ENCODE measurements at places on chromosomes 6 and 20. TPM values are rescaled to one million over a fixed set of nuclear protein-coding genes. Genes with fewer than 3 reads are reported as not detected.

Gene HS3ST5
- total RNA-seq = not detected

DNA sequence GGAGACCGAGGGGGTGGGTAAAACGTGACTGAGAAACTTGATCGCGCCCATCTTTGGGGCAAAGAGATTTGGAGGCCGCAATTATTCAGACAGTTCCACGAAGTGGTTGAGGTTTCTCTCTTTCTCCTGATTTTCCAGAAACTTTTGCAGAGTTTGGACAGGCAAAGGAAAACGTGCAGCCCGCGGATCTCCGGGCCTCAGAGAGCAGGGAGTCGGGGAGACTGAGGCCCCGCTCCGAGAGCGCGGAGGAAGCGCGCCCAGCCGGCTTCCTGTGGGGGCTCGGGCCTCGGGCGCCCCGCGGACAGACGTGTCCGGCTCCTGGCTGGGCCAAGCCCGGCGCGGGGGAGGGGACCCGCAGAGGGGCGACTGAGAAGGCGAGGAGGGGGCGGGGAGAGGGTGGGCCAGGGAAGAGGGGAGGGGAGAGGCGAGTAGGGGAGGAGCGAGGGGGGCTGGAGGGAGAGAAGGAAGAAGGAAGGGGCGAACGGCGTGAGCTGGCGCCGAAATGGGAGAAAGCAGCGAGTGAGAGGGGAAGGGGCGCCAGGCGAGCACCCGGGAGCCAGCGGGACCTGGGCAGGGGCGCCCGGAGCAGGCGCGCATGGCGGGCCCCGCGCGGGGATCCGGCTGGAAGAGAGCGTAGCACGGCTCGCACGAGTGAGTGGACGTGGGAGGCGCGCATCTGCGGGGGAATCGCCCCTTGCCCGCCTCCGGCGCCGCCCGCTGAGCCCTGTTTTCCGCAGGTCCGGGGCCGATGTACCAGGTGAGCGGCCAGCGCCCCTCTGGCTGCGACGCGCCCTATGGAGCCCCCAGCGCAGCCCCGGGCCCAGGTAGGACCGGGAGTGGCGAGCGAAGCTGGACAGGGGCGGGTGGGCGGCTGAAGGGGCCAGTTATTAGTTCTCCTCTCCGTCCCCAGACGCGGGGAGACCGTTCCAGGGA is at the start of gene MDFI:
Gene MDFI (plus strand): TSS at position 467 of the 933 bp plus-strand sequence. CDS start 282 bp downstream, at position 749.
- no peak for DNase-seq

- no peak for DNase-seq
Observed at GRCh38 chr6:87754828-87755227, 52.8 kb upstream of the AKIRIN2 start.

DNA sequence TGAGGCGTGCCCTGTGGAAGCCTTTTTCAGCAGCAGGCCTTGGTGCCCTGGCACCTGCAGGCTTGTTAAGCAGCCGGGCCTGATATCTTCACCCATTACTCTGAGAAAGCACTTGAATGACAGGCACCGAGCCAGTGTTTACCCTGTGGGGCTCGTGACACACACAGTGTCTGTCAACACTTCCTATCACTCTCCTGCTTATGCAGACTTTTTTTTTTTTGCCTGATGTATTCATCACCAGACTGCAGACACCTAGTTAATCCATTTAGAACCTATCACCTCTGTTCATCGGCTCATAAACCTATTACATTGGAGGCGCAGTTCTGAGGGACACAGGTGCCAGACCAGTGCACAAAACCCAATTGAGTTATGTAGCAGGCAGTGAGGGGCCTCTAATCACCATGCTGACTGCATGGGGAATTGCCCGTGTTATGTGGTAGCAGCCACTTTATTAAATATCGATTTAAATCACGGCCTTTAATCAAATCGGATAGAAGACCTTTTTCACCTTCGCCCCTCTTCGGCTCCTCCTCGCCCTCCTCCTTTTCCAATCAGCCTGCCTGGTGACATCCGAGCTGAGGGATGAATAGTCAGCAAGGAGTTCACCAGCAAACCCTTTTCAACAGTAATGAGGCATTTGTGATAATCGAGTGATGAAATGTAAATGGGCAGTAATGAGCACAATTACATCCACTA is 962.9 kb upstream of the SLC35B3 start:
- peak; percentile 72 for DNase-seq

GRCh38 chr20:62627901-62628612 is 14.2 kb upstream of the SLCO4A1 start:
- no peak for DNase-seq

DNA sequence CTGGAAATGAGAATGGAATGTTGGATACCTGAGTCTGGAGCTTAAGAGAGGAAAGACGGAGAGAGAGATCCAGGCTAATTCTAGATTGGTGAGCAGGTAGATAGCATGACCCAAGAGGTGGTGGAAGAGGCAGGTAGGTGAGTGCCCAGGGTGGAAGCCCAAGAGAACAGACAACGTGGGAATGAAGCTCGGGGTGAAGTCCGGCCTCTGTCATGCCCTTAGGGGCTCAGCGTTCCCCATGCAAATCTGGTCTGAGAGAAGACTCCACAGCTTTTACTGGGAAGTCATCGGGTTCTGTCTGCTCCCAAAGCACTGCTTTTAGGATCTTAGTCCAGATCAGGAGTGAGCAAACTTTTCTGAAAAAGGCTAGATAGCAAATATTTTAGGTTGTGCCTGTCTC is 3.6 kb downstream of the NELFCD start:
- DNase-seq = no peak

DNA sequence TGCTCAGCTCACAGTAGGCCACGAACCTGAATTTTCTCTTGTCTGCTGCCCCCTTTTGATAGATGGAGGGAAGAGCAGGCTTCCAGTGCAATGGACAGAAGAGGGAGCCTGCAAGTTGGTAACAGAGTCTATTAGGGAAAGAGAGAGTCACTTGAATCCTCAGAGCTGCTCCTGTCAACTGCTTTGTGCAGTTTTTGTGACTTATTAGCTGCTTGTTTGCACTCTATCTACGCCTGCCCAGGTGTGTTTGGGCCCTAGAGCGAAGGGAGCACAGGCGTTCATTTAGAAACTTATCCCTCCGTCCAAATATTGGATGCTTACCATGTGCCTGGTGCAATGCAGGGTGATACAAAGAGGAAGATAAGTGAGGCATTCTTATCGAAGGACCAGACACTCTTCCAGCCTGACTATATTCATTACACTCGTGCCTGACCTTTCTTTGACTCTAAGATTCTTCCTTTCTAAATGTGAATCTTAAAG is 11.6 kb upstream of the SLC2A12 start:
- DNase-seq = peak; percentile 53

Gene FOXC1
- total RNA-seq = 3.5 TPM

GRCh38 chr6:8556370-8557013 is 121.1 kb upstream of the SLC35B3 start:
- DNase-seq = no peak

DNA sequence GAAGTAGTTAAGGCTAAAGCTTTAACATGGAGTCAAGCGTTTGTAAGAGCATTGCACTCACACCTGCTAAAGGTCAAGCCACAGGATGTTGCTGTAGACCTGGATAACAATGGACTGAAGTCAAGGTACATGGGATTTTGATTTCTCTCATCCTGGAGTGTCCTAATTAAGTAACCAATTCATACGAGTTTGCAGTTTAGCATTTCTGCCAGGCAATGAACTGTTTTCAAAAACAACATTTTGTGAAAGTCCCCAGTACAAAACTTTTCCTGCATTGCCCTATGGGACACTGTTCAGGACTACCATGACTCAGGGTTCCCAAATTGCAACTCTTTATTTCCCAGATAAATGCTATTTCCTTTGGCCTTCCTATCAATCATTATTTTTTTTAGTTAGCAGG is 17.4 kb upstream of the SIRPB1 start:
- DNase-seq = no peak

- no peak for DNase-seq
Observed at GRCh38 chr6:131281471-131282270, 146.4 kb downstream of the AKAP7 start.
